ENCODE measurements at places on chromosomes 5 and 9.

GRCh38 chr9:8234316-8234715 lies 434.7 kb upstream of the DMAC1 start:
- DNase-seq, result no peak

- DNase-seq, result no peak
Observed at GRCh38 chr5:144335561-144335960, 164.9 kb downstream of the KCTD16 start.

DNA sequence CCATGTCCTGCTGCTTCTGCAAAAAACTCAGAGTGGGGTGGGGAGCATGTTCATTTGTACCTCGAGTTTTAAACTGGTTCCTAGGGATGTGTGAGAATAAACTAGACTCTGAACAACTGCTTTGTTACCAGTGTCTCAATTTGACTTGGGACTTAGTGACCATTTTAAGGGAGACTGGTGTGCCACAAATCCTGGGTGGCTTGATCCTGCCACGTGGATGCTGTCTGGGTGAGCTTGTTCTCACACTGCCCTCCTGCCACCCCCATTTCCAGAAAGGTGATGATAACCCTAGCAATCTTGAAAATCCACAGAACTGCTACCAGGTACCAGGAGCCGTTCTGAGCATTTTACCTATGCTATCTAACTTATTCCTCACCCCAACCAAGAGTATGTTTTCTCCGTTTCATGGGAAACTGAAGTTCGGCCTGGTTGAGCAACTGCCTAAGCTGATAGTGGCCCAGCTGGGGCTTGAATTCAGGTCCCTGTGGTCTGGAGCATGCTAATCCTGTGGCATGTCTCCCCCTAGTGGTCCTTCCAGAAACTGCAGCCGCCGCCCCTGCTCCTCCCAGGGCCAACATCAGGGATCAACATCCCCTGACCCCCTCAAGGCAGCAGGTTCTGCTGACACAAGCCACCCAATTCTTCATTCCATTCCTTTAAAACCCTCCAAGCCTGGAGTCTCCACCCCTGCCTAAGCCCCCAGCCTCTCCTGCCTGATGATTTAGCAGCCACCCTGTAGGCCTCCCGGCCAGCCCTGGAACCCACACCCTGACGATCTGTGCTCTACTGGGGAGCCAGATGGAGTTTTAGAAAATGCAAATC lies 2.8 kb downstream of the IL3 start:
- DNase-seq, result peak; percentile 13

GRCh38 chr9:37938121-37938891 lies 34.4 kb upstream of the SLC25A51 start:
- no peak for DNase-seq

DNA sequence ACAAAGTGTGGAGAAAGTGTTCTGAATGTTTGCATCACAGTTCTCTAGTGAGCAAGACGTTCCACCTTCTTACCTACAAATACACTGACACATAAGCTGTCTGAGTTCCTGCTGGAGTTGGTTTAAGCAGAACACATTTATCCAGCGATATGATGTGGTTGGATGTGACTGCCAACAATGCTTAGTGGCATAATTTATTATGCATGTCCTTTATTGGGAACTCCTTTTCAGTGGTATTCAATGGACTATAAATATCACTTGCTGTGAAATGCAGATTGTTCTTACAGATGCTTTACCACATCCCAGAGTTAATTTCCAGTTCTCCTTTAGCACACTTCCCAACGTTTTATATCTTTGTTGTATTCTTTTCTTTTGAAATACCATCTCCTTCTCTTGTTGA lies 222.2 kb downstream of the LURAP1L start:
- DNase-seq, result no peak

DNA sequence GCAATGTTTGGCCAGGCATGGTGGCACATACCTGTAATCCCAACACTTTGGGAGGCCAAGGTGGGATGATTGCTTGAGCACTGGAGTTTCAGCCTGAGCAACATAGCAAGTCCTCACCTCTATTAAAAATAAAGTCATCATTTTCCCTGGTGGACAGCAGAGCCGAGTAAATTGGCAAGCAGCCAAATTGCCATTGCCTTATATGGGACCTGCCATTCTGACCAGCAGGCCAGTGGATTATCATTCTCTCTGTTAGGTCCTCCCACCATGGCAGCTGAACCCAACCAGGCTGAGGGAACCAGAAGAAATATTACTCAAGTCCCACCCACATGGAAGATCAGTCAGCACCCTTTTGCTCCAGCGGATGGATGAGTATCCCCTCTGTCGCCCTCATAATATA lies 1829.9 kb downstream of the EFNA5 start:
- DNase-seq, result no peak

DNA sequence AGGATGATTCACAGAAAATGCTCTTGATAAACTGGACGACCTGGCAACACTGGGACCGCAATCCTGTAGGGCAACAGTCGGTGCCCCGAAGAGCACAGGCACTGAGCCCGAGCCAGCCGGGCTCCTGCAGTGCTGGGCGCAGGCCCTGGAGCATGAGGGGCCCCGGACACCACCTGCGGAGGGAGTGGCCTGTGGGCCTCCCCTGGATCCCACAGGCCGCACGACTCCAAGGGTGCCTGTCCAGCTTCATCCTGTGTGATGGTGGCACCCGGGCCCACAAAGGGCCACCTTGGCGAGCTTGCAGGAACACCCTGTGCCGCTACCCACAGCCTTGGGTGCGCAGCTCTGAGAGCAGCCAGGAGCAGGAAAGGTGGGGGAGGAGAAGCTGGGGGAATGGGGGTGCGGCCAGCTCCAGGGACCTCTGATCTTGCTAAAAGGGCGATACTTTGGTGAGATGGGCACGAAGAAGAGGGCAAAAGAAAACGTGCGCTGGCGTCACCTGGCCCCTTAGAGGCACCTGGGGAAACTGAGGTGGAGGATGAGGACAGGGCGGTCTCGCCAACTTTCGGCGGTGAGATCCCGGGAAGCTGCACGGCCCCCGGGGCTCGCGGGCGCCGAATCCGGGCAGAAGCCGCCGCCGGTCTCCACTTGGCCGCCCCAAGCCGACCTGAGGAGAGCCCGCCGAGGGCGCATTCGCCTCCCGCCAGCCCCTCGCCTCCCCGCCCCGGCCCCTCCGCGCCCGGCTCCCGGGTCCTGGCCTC lies 722 bp downstream of the TBC1D9B start:
- no peak for DNase-seq

DNA sequence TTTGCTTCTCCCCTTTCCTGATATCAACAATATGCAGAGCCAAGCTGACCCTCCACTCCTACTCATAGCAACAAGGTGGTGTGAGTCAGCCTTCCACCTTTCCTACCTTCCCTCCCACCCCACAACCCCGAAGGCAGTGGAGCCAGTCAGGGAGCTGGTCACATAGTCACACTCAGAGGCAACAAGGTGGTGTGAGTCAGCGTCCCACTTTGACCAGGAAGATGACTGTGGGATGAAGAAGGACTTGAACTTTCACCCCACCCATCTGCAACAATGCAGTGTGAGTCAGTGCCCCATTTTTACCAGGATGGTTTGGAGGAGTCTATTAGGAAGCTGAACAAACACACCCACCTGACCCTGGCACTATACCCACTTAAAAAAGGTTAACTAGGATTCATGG lies 30.1 kb upstream of the ZNF782 start:
- DNase-seq, result no peak

GRCh38 chr5:172858511-172858989 lies 24.5 kb downstream of the ERGIC1 start:
- DNase-seq, result no peak

GRCh38 chr5:191036-191948 lies at the start of gene LRRC14B:
TSS of gene LRRC14B (plus strand) at chr5:191495. CDS start at chr5:191539, 44 bp downstream.
- DNase-seq, result no peak

DNA sequence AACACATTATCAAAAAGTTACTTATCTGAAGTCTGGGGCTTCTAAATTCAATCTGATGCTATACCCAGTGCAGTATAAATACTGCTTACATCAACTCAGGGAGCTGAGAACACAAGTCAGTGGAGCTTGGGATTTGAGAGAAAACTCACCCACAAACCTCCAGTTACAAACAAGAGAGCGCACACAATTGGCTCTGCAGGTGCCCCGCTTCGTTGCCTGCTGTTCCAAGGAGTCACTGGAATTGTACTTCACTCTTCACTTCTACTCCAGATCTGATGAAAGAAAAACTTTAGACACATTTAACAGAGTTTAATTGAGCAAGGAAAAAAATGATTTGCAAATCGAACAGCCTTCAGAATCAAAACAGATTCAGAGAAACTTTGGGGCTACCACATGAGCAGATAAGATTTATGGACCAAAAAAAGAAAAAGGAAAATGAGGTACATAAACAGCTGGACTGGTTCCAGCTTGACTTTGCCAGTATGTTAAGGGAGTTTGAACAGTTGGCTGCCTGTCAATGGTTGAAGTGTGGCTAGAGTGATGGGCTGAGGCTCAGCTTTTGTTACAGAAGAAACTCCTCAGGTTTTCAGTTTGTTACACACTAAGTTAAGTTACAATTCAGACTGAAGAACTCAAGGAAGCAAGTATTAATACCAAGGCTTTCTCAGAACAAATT lies 156.6 kb downstream of the AOPEP start:
- no peak for DNase-seq

GRCh38 chr5:39301406-39301805 lies 62.9 kb downstream of the C9 start:
- DNase-seq, result no peak

- no peak for DNase-seq
Observed at GRCh38 chr5:106768392-106768791, 902.3 kb downstream of the EFNA5 start.

GRCh38 chr5:67989456-67989855 lies 226.1 kb upstream of the PIK3R1 start:
- DNase-seq, result no peak

GRCh38 chr5:177552839-177553455 lies 1.4 kb downstream of the FAM193B start:
- DNase-seq, result no peak

DNA sequence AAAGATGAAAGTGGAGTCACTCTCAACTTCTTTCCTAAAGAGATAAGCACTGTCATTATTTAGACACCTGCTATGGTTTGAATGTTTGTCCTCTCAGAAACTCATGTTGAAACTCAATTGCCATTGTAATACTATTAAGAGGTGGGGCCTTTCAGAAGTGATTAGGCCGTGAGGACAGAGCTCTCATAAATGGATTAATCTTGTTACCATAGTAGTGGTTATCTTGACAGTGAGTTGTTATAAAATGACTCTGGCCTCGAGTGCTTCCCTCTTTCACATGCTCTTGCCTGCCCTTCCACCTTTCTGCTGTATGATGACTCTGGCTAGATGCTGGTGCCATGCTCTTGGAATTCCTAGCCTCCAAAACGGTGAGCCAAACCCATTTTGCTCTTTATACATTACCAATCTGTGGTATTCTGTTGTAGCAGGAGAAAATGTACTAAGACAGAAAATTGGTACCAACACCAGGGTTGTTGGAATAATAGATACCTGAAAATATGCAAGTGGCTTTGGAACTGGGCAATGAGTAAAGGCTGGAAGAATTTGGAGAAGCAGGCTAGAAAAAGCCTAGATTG lies 38.0 kb downstream of the GDA start:
- DNase-seq, result no peak

GRCh38 chr9:116233160-116233530 lies 79.6 kb downstream of the PAPPA start:
- no peak for DNase-seq

GRCh38 chr5:65623482-65623881 lies 651 bp downstream of the TRIM23 start:
- DNase-seq, result no peak

- no peak for DNase-seq
Observed at GRCh38 chr9:127960410-127961154, 20.2 kb downstream of the EEIG1 start.

DNA sequence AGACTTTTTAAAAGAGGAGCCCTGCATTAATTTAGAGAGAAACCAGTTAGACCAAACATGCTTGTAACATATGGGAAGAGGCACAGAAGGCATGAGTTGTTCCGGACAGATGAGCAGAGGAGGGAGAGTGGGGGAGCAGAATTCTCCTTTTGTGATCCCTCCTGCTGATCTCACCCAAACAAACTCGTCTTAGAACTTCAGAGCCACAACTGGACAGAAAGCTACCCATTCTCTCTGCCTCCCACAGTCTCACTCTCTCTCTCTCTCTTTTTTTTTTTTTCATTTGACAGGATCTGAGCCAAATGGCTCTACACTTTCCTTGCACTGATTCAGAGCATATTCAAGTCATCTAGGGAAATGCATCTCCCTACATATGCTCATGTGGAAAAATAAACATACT lies 196.0 kb upstream of the PAPPA start:
- no peak for DNase-seq

GRCh38 chr5:6261256-6261655 lies 117.1 kb downstream of the MED10 start:
- no peak for DNase-seq

DNA sequence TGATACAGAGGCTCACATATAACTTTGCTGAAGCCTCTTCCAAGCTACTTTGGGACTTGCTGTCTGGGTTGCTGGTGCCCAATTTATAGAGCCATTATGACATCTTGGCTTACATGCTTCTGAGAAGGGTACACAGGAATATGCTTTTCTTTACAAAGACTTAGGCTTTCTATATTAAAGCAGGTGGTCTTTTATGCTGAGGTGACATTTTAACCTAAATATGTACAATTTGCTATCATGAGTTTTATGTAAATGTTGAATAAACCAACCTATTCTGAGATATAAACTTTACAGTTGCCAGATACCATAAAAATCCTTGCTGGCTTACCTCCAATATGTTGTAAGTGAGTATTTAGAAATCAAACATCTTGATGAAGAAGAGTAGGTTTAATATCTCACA lies 509.2 kb upstream of the CHD1 start:
- DNase-seq, result no peak

- no peak for DNase-seq
Observed at GRCh38 chr5:140025736-140026135, 17.4 kb downstream of the NRG2 start.

DNA sequence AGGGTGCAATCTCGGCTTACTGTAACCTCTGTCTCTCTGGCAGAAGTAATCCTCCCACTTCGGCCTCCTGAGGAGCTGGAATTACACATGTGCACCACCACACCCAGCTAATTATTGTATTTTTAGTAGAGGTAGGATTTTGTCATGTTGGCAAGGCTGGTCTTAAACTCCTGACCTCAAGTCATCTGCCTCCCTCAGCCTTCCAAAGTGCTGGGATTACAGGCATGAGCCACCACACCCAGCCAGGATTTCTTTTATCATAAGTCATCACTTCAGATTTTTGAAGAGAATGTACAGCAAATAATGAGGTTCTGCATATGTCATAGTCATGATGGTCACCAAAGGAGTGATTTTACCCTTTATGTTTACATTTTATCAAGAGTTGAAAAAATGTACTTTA lies 108.1 kb downstream of the GCNT1 start:
- DNase-seq, result no peak

DNA sequence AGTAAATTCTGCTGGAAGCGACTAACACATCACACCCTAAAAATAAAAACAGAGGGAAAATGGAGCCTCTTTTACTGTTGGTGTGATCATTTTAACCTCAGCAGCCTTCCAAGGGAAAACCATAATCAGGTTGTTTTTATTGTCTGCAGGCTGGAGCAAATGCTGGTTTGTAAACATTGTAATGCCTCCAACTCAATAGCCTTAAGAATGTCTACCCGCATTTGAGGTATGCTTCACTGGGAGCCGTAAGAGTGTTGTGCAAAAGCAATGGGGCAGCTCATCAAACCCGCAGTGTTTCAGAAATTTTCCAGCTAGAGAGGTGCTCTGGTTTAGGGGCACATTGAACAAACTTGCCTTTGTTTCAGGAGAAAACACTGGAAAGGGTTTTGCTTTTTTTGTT lies 17.0 kb downstream of the NIM1K start:
- no peak for DNase-seq

- DNase-seq, result no peak
Observed at GRCh38 chr5:112729630-112730029, 8.1 kb upstream of the APC start.

- DNase-seq, result no peak
Observed at GRCh38 chr5:153573326-153574033, 83.0 kb downstream of the GRIA1 start.

- DNase-seq, result no peak
Observed at GRCh38 chr9:129224618-129225489, 46.8 kb upstream of the IER5L start.

Data from GF-D8 (cell line).